ENCODE measurements at places on chromosomes 2 and 18. TPM values are rescaled to one million over a fixed set of nuclear protein-coding genes. Genes with fewer than 3 reads are reported as not detected.

- DNase-seq = no peak
Measured at GRCh38 chr2:68172521-68172920, 14.8 kb downstream of the PNO1 start.

DNA sequence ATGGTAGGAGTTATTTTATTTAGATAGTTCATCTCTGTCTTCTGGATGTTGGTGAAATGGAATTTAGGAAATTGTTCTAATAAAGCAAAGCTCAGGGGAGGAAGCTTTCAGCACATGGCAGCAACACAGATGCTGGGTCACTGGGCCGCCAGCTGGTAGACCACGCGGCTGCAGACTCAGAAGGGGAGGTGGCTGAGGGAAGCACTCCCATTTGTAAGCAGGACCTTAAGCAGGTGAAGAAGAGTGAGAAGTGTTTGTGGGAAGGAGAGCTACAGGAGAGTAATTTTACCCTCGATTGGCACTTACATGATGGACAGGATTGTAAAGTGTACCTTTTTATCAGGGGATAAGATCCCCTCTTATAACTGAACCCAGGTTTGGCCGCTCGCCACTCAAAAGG, 24.4 kb downstream of the NMS start:
- no peak for DNase-seq

GRCh38 chr18:38961880-38962279, 1396.3 kb upstream of the CELF4 start:
- DNase-seq = no peak

DNA sequence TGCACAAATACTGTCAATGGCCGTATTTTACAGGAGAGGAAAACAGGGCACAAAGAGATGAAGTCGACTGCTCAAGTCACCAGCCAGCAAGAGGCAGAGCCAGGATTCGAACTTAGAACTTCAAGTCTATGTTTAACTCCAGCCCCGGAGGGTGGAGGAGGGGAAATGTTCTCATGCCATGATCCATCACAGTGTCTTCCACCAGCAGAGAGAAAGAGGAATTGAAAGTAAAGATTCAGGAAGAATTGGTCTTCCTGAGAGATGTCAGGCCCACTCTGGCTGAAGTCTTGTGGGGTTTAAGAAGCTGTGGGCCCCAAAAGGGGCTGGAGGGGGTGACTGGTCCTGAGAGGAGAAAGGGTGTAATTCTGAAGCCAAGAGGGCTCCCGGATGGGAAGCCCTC, 260.0 kb downstream of the TNS1 start:
- DNase-seq = no peak

GRCh38 chr18:46247942-46248341, 143.8 kb downstream of the HAUS1 start:
- no peak for DNase-seq

DNA sequence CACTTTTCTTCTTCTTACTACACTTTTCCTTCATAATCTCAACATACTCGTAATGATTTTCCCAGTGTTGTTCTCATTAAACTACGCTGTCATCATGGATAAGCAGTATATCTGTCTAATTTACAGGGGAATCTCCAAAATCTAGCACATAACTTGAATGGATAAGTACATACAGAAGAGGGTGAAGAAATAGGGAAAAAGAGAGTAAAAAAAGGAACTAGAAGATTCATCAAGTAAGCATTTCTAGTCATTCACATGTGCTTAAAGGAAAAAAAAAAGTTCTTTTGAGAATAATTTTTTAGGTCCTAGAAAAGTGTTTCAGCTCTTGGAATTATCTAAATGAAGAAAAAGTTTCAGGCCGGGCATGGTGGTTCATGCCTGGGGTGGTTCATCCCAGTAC, 51.6 kb downstream of the SRBD1 start:
- no peak for DNase-seq

DNA sequence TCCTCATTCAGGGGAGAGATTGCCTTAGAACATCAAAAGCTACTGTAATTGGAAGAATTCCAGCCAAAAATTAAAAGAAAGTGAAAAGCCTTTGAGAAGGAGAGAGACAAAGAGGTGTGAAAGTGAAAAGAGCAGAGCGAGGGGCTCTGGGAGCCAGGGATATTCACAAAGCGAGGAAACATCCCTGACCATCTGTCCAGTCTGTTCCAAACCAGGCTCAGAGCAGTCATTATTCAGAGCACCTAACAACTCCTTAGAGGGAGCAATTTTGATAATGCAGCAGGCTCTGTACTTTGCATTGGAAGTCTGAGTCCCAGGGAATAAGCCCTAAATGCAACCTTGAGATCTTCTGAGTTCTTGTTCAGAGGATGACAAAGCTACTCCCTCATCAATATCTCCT, 119.1 kb upstream of the LYPD1 start:
- no peak for DNase-seq

DNA sequence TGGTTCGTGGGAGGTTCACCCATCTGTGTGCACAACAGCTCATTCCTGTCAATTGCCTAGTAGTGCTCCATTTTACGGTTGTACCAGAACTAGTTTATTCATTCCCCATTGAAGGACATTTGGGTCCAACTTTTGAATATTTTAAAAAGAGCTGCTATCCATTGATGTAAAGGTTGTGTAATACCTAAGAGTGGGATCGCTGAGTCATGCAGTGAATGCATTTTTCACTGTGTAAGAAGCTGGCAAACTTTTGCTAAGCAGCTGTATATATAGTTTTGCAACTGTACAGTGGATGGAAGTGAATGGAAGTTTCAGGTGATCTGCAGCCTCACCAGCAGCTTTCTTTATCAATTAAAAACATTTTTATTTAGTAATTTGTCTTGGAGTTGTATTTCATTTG, 104.5 kb downstream of the DCDC2C start:
- DNase-seq = no peak

DNA sequence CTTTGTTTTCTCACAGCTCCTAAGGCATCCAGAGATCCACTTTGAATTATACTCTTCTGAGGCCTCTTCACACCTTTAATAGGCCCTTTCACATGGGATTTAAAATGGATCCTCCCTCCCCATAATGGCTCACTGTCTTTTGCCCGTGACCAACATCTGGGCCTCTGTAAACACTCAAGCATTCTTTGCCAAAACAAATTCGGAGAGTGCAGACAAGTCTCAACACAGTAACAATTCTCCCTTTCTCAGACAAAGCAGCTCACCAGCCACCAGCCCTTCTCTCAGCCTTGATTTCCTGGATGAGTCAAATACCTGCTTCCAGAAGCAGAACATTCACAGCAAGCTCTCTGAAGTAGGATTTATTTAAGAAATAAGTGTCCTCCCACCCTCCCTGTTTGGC, 14.0 kb upstream of the IMP4 start:
- no peak for DNase-seq

- peak; percentile 53 for DNase-seq
Measured at GRCh38 chr18:811182-811891, 705 bp downstream of the YES1 start.

Gene STAT4
- 1.1 TPM for total RNA-seq

Gene HNRNPLL
- total RNA-seq = 44.1 TPM

Gene EFHD1
- not detected for total RNA-seq

Gene IL36G
- total RNA-seq = not detected

All from myocyte (in vitro differentiated cells).